PC-9 (cell line): ENCODE measurements at places on chromosomes 2 and 18. TPM values are rescaled to one million over a fixed set of nuclear protein-coding genes. Genes with fewer than 3 reads are reported as not detected.

CABLES1 gene
- 10.0 and 11.8 TPM in 2 replicates for total RNA-seq

GRCh38 chr2:230669386-230669950 is 43.2 kb upstream of the CAB39 start:
- H3K4me1 ChIP-seq = peaks cover 42% of the 10 kb centered on the region
- H3K27me3 ChIP-seq = no peaks in the 10 kb centered on the region
- H3K36me3 ChIP-seq = no peaks in the 10 kb centered on the region
- no peak overlapping the region for H3K27ac ChIP-seq
- no peak for DNase-seq

DNA sequence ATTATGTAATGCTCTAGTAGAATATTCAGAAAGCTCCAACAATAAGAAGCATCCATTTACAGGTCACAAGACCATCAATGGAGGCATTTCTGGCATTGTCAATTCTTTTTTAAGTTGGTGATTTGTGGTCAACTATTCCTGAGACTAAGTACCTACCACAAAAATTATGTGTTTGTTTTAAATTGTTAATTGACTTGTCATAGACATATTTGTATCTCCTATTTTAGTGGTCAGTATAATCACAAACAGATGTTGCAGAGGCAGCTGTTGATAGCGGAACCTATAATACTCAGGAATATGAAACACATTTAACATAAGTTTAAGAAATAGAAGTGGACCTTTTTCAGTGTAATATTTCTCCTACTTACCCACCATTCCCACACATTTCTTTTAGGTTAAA is 430.1 kb downstream of the CCDC85A start:
- no peaks in the 10 kb centered on the region for H3K36me3 ChIP-seq
- no peaks in the 10 kb centered on the region for H3K27me3 ChIP-seq

NYAP2 gene
- 0.30 and 0.65 TPM in 2 replicates for total RNA-seq

GRCh38 chr2:25030702-25031101 is 11.2 kb upstream of the EFR3B start:
- H3K4me1 ChIP-seq = peaks cover 15% of the 10 kb centered on the region
- H3K27ac ChIP-seq = no peak overlapping the region
- DNase-seq = no peak
- H3K36me3 ChIP-seq = no peaks in the 10 kb centered on the region
- peaks cover 6% of the 10 kb centered on the region; the same call in 1 of the 2 replicates for H3K27me3 ChIP-seq

- no peaks in the 10 kb centered on the region for H3K36me3 ChIP-seq
- DNase-seq = no peak
- peaks cover 16% of the 10 kb centered on the region for H3K27me3 ChIP-seq
Observed at GRCh38 chr2:33804155-33804554, 205.1 kb upstream of the FAM98A start.

LCT gene
- not detected in 2 replicates for total RNA-seq

DNA sequence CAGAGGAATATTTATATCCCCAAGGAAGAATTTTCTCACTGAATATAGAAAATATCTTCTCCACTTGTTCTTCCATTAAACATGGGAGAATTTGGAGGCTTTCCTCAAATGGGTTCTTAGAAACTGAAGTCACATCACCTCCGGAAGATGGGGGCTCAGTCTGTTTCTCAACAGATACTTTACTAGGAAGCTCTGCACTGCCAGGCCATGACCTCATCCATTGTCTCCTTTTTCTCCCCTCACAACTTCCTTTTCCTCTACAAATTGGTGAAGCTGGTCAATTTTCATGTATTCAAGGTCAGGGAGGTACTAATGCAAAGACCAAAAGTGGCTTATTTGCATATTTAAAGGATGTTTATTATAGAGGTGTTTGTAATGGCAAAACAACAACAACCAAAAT is 173.1 kb downstream of the RNF152 start:
- H3K4me1 ChIP-seq = no peaks in the 10 kb centered on the region
- DNase-seq = no peak
- H3K4me3 ChIP-seq = no peak overlapping the region
- no peak overlapping the region for H3K27ac ChIP-seq
- no peaks in the 10 kb centered on the region for H3K36me3 ChIP-seq
- H3K27me3 ChIP-seq = no peaks in the 10 kb centered on the region

ACOXL gene
- 9.1 and 10.7 TPM in 2 replicates for total RNA-seq

DNA sequence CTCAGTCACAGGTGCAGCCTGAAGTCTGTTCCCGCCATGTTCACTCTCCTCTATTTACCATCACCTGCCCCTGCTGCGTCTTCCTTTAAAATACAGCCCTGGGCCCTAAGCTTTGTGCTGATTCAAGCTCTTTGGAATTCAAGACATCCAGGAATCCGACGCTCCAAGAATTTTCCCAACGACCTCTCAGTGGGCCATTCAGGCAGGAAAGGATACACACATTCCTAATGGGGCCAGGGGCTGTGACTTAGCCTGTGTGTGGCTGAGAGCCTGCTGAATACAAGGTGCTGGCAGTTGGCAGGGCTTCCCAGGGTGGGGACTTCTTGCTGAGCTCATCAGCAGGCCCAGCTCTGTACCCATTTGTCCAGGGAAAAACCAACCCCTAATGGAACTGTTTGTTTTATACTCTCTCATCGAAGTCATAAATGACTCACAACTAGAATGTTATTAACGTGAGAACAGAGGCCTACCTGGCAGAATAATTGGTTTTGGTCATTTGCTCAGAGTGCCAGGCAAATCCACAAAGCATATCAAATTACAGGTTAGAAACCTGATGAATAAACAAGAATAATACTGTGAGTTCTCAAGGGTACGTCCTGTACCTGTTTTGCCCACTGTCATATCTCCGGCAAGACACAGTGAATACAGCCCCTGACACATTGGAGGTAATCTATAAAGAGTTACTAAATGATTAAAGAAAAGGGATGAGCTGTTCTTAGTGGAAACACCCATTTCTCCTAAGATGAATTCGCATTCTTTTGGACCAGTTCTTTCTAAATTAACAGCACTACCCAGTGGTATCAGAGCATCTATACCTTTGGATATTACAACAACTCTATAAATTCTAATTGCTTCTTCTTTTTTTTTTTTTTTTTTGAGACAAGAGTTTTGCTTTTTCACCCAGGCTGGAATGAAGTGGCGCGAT is 12.6 kb upstream of the KCMF1 start:
- H3K36me3 ChIP-seq = no peaks in the 10 kb centered on the region; the same call in 1 of the 2 replicates
- H3K4me1 ChIP-seq = peaks cover 49% of the 10 kb centered on the region
- H3K27me3 ChIP-seq = no peaks in the 10 kb centered on the region
- peak overlapping the region; percentile 27; the same call in 1 of the 2 replicates for H3K4me3 ChIP-seq

DNA sequence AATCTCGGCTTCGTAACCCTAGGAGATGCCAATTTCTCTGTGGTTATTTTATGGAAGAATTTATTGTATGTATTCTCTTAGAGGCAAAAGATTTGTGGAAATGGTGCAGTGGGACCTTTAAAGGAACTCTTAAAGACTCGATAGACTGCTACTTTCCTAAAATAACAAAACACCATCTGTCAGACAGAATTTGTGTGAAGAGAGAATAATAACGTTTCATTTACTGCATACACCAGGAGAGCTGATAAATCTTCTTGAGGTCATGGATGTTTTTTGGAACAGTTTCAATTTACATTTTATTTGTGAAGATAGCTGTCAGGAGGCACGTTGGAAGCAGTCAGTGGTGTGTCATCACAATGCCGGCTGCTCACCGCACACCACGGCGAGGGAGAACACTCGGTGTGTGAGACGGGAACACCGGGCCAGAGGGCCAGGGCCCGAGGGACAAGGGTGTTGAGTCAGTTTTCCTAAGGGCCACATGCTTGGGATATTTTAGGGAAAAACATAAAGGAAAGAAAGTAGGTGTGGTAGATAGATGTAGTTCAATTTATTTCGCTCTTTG is 1681.0 kb upstream of the DDX18 start:
- H3K27me3 ChIP-seq = no peaks in the 10 kb centered on the region
- no peaks in the 10 kb centered on the region for H3K4me1 ChIP-seq
- H3K27ac ChIP-seq = no peak overlapping the region
- H3K4me3 ChIP-seq = no peak overlapping the region

GRCh38 chr18:49874238-49874637 is 60.9 kb upstream of the ACAA2 start:
- no peaks in the 10 kb centered on the region for H3K27me3 ChIP-seq
- H3K27ac ChIP-seq = no peak overlapping the region
- H3K36me3 ChIP-seq = 0 out of 2 replicates have a peak, but pooled peaks cover 5% of the 10 kb centered on the region
- DNase-seq = no peak
- no peaks in the 10 kb centered on the region for H3K4me1 ChIP-seq

DNA sequence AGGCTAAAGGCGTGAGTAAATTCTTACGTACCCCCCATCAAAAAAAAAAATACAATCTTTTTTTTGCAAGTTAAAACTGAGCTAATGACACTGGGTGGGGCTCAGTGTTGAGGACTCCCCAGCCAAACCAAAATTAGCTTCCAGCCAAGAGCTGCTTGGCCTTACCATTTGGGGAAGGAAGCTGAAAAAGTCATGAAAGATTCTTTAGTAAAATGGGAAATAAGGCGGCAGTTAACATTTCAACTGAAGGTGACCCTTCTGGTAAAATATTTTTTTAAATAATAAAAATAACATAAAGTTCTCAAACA is 16.4 kb downstream of the SMAD7 start:
- H3K27ac ChIP-seq = peak overlapping the region; percentile 22; the same call in 1 of the 2 replicates
- no peaks in the 10 kb centered on the region for H3K27me3 ChIP-seq
- no peak overlapping the region for H3K4me3 ChIP-seq
- DNase-seq = no peak
- peaks cover 45% of the 10 kb centered on the region for H3K4me1 ChIP-seq
